ENCODE measurements at places on chromosomes 6 and 20.

- no peak for DNase-seq
Measured at GRCh38 chr6:138651491-138651890, 122.1 kb upstream of the CCDC28A start.

- DNase-seq: no peak
Measured at GRCh38 chr6:152368751-152369624, 268.2 kb downstream of the SYNE1 start.

GRCh38 chr20:57024849-57025248 is 241.6 kb downstream of the BMP7 start:
- DNase-seq: no peak

GRCh38 chr6:109336221-109336961 is 45.9 kb downstream of the CD164 start:
- DNase-seq: no peak

GRCh38 chr6:43771858-43772680 is 2.1 kb downstream of the VEGFA start:
- no peak for DNase-seq

DNA sequence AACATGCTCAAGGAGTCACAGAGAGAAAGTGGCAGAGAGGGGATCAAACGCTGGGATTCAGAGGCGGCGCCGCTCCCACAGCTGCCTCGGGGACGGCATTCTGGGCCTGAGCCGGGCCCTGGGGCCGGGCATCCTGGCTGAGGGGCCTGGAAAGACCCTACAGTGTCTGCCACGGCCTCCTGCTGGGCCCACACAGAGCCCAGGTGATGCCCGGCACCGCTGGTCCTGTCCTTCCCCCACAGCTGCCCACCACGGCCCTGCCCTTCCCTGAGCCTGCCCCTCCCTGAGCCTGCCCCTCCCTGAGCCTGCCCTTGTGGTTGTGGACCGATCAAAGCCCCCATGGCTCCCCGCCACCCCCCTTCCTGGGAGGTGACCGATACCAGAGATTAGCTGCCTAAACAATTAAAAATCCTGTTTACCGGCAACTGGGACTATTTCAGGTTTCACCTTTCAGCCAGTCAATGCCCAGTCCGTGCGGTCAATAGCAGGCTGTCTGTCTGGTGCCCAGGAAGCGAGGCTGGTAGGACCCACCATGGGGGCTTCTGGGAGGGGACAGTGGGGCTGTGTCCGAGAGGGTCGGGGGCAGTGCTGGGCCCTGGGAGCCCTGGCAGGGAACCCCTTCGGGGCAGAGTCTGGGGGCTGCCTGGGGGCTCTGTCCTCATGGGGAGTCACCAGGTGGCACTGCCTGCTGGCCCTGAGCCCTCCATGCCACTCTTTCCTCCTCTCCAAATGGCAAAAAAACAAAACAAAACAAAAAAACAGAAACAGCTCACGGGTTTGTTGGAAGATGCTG is 55.4 kb upstream of the GATA5 start:
- DNase-seq: no peak

GRCh38 chr6:132512638-132513632 is at the start of gene STX7:
TSS of gene STX7 (minus strand) at chr6:132513116. CDS start at chr6:132503530, 9,586 bp downstream.
- DNase-seq: peak; percentile 76

DNA sequence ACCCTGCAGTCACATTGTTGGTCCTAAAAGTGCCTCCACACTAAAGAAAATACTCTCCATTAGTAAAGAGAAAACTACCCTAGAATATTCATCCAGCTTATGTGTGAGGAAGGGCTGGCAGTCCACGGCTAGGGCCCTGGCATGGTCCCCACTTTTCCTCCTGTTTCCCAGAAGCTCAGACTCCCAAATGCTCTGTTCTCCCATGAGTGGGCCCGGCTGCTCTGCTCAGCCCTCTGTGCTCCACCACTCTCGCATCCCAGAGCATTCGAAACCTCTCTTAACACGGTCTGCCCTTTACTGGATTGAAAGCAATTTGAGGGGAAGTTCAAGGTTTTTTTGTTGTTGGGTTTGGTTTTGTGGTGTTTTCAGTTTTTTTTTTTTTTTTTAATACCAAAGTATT is 61.8 kb downstream of the APCDD1L start:
- no peak for DNase-seq

DNA sequence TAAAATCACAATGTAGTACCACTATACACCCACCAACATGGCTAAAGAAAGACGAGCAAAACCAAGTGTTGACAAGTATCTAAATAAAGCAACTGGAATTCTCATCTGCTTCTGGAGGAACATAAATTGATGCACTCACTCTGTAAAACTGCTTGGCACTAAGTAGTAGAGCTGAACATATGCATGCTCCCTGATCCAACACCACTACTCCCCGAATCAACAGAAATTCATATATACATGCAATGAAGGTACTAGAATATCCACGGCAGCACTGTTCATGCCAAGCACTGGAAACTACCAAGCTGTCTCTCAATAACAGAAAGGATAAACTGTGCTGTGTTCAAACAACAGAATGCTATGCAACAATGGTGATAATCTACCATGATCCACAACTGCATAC is 219.5 kb upstream of the RIN2 start:
- DNase-seq: no peak

GRCh38 chr6:156154896-156155295 is 622.3 kb upstream of the ARID1B start:
- DNase-seq: no peak

GRCh38 chr6:149259753-149260152 is 57.8 kb upstream of the TAB2 start:
- DNase-seq: no peak

DNA sequence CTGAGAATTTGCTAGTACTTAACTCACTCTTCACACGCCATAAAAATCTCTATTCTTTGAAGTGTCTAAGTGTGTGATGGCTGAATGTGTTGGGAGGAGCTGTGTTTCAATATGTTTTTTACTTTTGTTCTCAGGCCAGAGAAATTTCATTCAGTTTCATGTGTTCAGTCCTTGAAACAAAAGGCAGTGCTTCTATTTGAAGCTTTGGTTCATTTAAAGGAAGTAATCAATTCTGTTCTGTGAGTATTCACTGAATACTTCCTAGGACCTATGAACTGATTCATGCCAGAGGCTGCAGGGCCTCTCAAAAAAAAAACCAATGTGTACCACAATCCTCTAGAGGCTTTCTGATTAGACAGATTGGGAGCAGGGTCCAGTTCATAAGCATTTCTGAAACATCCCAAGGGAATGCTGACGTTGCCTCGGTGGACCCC is 12.4 kb upstream of the F13A1 start:
- no peak for DNase-seq

DNA sequence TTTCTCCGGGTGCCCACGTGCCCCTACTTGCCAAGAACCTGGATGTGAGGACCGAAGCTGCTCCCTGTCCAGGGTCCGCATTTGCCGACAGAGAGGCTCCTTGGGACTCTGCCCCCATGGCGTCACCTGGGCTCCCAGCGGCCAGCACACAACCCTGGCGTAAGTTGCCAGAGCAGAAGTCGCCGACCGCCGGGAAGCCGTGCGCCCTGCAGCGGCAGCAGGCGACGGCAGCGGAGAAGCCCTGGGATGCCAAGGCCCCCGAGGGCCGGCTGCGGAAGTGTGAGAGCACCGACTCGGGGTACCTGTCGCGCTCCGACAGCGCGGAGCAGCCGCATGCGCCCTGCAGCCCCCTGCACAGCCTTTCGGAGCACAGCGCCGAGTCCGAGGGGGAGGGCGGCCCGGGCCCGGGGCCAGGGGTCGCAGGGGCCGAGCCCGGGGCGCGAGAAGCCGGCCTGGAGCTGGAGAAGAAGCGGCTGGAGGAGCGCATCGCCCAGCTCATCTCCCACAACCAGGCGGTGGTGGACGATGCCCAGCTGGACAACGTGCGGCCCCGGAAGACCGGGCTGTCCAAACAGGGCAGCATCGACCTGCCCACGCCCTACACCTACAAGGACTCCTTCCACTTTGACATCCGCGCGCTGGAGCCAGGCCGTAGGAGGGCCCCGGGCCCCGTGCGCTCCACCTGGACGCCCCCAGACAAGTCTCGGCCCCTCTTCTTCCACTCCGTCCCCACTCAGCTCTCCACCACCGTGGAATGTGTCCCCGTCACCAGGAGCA is 28.3 kb downstream of the ZNF831 start:
- no peak for DNase-seq

DNA sequence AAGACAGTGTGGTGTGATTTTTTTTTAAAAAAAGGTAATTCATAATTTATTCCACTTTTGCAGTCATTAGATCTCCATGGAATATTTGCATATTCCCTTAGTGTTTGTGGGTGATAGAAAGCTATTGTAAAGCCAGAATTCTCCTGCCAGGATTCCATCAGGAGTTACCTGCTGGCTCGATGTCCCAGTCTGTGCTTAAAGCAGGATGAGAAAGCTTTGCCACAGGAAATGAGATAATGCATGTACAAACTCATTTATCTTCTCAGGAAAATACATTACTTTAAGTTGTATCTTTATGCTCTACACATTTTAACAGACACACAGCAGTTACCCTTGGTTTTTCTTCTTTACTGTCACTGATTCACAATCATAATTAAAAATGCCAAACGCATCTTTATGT is 553.0 kb downstream of the CD109 start:
- no peak for DNase-seq

GRCh38 chr20:20786428-20786827 is 74.0 kb upstream of the RALGAPA2 start:
- DNase-seq: no peak

DNA sequence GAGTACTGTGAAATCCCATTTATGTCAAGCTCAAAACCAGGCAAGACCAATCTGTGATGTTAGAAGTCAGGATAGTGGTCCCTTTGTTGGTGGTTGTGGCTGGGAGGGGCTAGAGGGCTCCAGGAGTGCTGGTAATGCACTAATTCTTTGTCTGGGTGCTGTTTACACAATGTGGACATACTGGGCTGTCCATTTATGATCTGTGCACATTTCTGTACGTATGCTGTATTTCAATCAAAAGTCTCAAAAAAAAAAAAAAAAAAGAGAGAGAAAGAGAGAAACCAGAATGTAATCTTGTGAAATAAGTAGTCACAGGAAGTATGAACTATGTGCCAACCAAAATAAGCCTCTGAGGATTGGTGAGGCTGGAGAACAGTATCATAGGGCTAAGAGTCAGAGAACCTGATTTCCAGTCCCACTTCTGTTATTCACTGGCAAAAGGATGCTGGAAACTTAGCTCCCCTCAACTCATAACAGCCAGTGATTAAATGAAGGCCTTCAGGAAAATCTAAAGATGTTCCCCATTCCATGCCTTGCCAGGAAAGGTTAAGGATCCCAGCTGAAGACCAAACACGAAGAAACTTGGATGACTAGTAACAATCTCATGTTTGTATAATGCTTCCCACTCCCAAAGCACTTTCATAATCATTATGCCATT is 19.6 kb upstream of the TRAM2 start:
- no peak for DNase-seq

DNA sequence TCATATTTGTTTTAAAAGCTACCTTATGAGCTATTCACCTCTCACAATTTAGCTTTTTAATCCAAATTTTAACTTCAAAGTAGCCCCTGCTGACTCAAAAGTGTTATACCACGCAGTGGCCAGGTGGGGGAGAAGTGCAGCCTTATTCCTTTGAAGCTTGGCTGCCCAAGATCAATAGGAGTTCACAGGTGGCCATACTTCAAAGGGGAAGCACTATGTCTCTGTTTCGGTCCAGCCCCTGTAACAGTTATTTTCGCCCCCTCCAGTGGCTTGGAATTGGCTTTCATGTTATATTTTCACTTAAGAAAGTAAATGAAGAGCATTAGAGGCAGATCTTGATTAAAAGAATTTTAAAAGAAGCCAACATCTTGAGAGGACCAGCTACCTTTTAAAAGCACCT is 608.4 kb downstream of the EPHA7 start:
- no peak for DNase-seq

GRCh38 chr6:53547166-53547810 is 2.4 kb upstream of the GCLC start:
- no peak for DNase-seq

DNA sequence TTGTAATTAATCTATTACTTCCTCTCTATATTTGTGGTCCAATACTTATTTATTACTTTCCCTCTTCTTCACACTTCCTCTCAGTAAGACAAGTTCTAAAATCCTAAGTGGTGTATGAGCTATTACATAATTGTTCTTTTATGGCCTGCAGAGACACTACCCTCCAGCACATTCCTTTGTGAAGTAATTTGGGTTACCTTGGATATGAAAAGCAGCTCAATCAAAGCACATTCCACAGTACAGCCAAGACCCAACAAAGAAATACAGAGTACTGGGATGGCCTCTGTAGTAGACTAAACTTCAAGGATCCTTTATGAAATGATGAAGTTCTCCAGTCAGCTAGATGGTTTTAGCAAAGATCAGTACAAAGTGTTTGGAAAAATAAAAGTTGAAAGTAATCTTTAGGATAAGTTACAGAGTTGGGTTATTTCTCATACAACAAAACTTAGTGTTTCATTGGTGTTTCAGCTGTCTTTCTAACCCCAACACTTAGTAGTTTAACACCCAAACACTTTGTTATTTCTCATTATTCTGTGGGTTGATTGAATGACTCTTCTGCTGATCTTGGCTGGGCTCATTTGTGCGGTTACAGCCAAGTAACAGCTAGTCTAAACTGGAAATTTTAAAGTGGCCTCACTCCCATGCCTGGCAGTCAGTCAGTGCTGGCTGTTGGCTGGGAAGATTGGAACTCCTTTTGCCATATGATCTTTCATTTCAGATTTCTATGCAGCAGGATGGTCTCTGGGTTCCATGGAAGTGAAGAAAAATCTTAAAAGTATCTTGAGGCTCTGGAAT is 161.5 kb upstream of the POU3F2 start:
- DNase-seq: no peak

DNA sequence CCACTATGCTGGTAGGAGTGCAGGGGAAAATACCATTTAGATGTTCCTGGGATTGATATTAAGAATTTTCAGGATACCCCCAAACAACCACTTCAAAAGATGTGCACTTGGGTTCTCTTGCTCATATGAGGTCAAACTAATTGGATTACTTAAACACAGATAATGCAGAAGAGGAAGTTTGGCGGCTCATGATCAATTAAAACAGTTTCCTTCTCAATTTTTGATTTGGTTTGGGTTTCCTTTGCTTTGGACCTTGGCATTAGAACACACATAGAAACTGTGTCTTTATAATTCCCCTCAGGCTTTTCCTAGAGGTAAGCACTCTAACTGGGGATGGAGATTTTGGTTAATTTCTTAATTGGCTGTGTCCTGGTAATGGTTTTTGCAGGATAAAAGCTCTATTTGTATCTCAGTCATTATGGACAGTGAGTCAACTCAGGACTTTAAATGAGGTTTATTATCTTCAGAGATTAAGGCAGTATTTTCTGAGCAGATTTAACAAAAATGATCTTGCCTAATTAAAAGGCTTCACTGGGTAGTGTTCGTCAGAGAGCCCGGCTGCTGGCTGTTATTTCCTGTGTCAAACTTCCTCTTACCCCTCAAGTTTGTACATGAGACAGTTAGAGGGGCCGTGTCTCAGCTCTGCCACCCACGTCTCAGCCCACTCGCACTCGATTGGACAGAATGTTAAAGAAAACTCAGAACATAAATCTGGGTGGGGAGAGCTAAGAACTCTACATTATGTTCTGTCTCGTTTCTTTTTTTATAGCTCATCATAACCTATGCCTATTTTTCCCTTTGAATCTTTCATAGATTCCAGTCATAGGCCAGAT is 50.3 kb upstream of the PREP start:
- no peak for DNase-seq
